ENCODE measurements at places on chromosomes 13 and 19.

DNA sequence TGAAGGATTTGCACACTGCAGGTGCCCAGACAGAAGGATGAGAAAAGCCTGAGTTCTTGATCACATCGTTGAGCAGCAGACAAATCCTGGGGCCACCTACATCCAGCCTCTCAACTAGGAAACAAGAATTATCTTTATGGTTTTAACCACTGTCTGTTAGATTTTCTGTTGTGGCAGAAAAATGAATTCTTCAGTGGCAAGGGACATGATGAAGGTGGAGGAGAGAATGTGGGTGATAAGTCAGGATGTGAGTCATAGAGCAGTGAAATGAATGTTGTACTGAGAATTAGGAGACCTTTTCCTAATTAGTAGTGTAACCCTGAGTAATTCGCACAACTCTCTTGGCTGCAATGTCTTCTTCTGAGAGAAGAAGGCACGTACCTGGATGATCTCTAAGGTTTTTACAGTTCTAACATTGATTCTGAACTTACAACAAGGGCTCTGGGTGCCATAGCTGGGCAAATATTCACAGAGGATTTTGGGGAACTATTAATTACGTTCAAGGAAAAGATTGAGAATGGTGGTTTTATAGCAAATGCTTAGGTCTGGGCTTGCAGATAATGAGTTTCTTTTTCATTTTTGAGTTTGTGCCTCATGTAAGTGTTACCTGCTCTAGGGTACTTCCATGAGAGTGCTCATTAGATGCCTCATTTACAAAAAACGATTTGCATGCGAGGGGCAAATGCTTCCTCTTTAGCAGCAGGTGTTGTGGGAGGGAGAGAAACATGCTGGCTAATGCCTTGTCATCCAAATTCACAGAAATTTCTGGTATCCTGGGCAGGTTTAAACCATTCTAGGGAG lies 111.0 kb upstream of the KL start:
- H3K27me3 ChIP-seq: no peaks in the 10 kb centered on the region
- no peak for DNase-seq
- no peaks in the 10 kb centered on the region for H3K4me1 ChIP-seq

- H3K36me3 ChIP-seq: no peaks in the 10 kb centered on the region
- H3K4me1 ChIP-seq: no peaks in the 10 kb centered on the region
- no peaks in the 10 kb centered on the region for H3K27me3 ChIP-seq
- DNase-seq: no peak
- no peak overlapping the region for H3K4me3 ChIP-seq
Measured at GRCh38 chr19:35476149-35476548, 14.1 kb downstream of the KRTDAP start.

DNA sequence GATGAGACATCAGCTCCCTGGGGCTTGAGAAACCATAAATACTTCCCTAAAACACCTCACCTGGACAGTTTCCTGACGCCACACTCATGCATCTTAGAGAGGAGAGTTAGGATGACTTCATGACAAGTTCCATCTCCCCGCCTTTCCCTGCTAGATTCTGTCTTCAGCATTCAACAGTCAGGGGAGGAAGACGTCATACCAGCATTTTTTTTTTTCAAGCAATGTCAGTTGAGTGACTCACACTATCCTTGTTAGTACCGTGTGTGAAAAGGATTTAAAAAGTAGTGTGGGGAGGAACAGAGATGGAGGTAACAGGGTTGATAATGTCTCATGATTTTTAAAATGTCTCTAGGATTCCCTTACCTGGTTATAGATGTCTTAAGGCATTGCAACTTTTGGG lies at the start of gene OR7D2:
TSS of gene OR7D2 (plus strand) at position 79 of the 400 bp plus-strand sequence. CDS start 6,803 bp downstream, outside the sequence.
- H3K36me3 ChIP-seq: no peaks in the 10 kb centered on the region
- no peak within 1 kb of the TSS for H3K27ac ChIP-seq
- H3K4me1 ChIP-seq: no peaks in the 10 kb centered on the region
- DNase-seq: no peak

GRCh38 chr13:47484548-47484947 lies 516.5 kb downstream of the SUCLA2 start:
- no peaks in the 10 kb centered on the region for H3K27me3 ChIP-seq
- H3K4me1 ChIP-seq: no peaks in the 10 kb centered on the region
- DNase-seq: no peak
- no peaks in the 10 kb centered on the region for H3K36me3 ChIP-seq
- H3K27ac ChIP-seq: no peak overlapping the region
- no peak overlapping the region for H3K4me3 ChIP-seq

- H3K27ac ChIP-seq: no peak overlapping the region
- H3K4me1 ChIP-seq: no peaks in the 10 kb centered on the region
- H3K36me3 ChIP-seq: peaks cover 97% of the 10 kb centered on the region
- no peaks in the 10 kb centered on the region for H3K27me3 ChIP-seq
Measured at GRCh38 chr13:45406421-45406820, 11.8 kb downstream of the SLC25A30 start.

GRCh38 chr13:19618977-19619376 lies 14.5 kb upstream of the MPHOSPH8 start:
- no peaks in the 10 kb centered on the region for H3K4me1 ChIP-seq
- H3K27ac ChIP-seq: no peak overlapping the region
- H3K36me3 ChIP-seq: no peaks in the 10 kb centered on the region
- DNase-seq: no peak
- H3K4me3 ChIP-seq: no peak overlapping the region

DNA sequence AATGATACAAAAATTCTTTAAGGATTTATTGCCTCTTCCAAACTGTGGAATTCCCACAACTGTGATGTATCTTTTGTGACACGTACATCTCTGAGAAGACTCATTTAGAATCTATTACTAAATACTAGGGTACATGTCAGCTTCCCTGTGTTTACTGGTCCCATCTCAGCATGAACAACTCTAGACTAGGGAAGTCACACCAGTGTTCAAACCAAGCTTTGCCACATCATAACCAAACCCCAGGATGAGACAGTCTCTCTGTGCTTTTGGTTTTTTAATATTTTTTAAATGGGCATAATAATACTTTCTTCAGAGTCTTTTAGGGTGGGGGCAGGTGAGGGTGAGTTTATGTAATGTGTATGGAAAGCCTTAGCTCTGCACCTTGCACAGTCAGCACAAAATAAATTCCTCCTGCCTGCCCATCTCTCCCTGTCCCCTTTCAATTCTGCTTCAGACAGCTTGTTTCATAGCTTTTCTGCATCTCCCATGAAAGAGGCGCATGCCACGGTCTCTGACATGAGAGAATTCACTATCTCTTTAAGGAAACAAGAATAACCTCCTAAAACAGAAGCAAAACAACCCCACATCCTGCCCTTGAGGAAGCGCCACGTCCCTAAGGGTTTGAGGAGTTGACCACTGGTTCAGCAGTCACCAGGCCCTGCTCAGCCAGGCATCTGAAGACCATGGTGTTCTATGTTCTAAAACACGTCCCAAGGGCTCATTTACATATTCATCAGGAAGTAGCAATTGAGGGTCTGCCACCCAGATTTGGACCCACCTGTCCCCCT lies 174.5 kb downstream of the USP12 start:
- no peak for DNase-seq
- H3K4me3 ChIP-seq: no peak overlapping the region
- H3K27ac ChIP-seq: no peak overlapping the region

- no peaks in the 10 kb centered on the region for H3K27me3 ChIP-seq
- peak within 1 kb of the TSS; percentile 87 for H3K27ac ChIP-seq
- peak within 1 kb of the TSS; percentile 35 for H3K4me3 ChIP-seq
Measured at GRCh38 chr19:38877781-38878574, at the start of gene RINL. Gene RINL, minus strand, starts transcription at chr19:38878275. Its CDS starts 1,533 bp downstream, at chr19:38876742.
